Myometrial cell (primary cell): ENCODE measurements at places on chromosomes 3 and 15. TPM values are rescaled to one million over a fixed set of nuclear protein-coding genes. Genes with fewer than 3 reads are reported as not detected.

Gene COL6A5
- total RNA-seq, result not detected in 2 replicates

Gene PRSS50
- not detected in 2 replicates for total RNA-seq

Gene ABHD2
- total RNA-seq, result 29.1 and 32.9 TPM in 2 replicates

Gene AZI2
- total RNA-seq, result 51.2 and 75.2 TPM in 2 replicates

Gene GPD1L
- total RNA-seq, result 5.8 and 7.6 TPM in 2 replicates

Gene CFAP161
- total RNA-seq, result not detected in 2 replicates

Gene ACAN
- total RNA-seq, result not detected in 2 replicates

Gene TRIM42
- not detected in 2 replicates for total RNA-seq

Gene GOLGA8G
- total RNA-seq, result not detected in 2 replicates

Gene GUCA1C
- not detected in 2 replicates for total RNA-seq

Gene TLR9
- total RNA-seq, result not detected in 2 replicates

Gene LMOD3
- not detected in 2 replicates for total RNA-seq

Gene CELF6
- not detected in 2 replicates for total RNA-seq

Gene CYP11A1
- 0.53 and 3.2 TPM in 2 replicates for total RNA-seq

Gene UBA7
- total RNA-seq, result 36.3 and 41.8 TPM in 2 replicates

Gene CHAC1
- 42.7 and 71.1 TPM in 2 replicates for total RNA-seq
